ENCODE measurements at places on chromosomes 4 and X. TPM values are rescaled to one million over a fixed set of nuclear protein-coding genes. Genes with fewer than 3 reads are reported as not detected.

- no peak for DNase-seq
Measured at GRCh38 chr4:108693211-108693610, 42.8 kb downstream of the OSTC start.

DNA sequence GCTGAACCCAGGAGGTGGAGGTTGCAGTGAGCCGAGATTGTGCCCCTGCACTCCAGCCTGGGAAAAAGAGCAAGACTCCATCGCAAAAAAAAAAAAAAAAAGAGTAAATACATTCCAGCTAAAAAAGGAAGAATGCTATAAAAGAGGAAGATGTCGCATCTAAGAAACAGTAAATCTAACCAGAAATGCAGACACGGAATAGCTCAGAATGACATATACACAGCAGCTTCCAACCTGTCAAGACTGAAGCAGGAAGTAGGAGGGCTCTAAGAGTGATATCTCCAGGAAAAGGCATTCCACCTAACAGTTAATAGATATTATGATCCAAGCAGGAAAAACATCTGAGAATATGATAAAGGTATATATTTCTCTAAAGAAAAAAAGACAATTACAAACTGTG lies 16.0 kb downstream of the CLOCK start:
- no peak for DNase-seq

The PITX2 gene
- polyA plus RNA-seq, result 0.57 TPM

DNA sequence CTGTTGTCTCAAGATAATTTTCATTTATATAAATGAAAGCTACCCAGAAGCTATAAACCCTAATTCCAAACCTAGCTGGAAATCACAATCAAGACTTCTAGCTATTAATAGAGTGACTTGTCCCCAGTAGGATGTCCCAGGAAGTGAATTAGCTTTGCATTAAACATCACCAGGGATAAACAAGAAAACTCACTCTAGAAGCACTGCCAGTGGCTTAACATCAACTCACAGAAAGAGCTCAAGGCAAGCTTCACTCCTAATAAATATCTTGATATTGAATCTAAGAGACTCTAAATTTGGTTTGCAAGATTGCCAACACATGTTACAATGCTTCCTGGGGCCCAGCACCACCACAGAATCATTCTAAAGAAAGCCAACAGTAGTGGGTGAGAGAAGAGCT lies 468.7 kb upstream of the FAM241A start:
- no peak for DNase-seq

The MAGEA12 gene
- not detected for polyA plus RNA-seq

- no peak for DNase-seq
Measured at GRCh38 chr4:122701965-122702364, 30.5 kb upstream of the BBS12 start.

DNA sequence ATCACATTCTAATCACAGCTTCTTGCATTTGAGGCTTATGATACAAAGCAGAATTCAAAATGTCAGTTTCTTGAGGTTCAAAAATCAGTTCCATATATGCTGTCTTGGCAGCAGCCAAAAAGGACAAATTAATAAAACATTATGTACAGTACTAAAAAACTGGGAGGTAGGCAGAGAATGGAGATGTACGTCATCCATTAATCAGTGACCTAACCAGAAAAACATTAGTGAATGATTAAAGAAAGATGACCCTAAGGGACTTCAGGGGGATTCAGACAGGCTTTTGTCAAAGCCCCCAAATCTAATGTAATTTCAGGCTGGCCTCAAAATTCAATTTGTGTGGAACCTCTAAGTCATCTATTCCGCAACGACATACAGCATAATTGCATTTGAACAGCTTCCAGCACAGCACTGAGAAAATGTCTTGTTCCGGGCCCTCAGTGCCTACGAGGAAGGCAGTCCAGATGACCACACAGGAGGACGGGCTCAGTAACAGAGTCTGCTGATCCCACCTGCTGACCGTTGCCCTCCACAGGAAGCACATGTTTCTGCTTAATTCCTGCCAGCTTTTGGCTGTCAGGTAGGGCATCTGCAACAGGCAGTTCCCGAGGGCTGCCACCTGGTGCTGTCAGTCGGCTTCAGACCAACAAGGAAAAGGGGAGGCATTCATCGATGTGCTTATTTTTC lies 83.8 kb upstream of the HHIP start:
- no peak for DNase-seq

The DIPK2B gene
- polyA plus RNA-seq, result 10.9 TPM

Measured in right cardiac atrium (tissue), 5 donors.